Stimulated activated CD8-positive, alpha-beta memory T cell treated with anti-CD3 and anti-CD28 coated beads, Interleukin-7, amount 100 ng/mL, for 24 hours (primary cell): ENCODE measurements at places on chromosomes 16 and 17.

DNA sequence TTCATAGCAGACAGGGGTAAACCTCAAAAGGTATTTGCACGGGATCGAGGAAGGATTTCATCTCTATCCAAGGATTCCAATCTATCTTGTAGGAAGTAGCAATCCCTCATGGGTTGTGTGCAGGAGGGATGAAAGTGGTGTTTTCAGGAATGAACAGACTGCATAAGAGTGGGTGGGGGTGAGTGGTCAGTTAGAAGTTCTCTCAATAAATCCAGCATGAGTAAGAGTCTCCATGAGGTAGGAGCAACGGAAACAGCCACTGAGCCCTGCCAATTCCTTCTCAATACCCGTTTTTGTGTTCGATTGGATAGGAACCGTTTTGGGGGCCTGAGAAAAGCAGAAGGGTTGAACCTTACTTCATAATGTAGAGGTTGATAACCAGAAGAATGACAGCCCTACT is 375.6 kb downstream of the SOX9 start:
- no peak for DNase-seq

DNA sequence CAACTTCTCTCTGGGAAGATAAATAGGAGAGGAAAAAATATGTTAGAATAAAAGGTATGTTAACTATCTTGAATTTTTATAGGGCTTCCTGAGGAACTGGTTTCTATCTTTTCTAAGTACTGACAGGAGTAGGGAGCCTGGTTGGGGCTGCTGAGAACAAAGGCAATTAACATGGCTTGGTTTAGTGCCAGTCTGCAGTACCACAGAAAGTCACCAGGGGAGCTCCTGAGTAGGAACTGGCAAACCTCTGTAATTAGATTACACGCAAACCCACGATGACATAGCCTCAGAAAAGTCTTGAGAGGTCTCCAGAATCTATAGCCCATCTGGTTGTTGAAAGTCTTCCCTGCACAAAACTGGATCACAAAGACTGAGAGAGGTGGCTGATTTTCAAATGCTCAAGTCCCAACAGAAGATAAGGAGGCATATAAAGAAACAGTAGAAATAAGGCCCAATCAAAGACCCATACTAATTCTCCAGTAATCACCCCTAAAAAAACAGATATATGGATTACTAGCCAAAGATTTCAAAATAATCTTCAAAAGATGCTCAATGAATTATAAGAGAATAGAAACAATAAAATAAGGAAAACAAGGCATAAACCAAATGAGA is 11.7 kb upstream of the CNTNAP4 start:
- DNase-seq, result no peak

GRCh38 chr16:4803401-4803844 is 990 bp upstream of the ROGDI start:
- DNase-seq, result no peak

DNA sequence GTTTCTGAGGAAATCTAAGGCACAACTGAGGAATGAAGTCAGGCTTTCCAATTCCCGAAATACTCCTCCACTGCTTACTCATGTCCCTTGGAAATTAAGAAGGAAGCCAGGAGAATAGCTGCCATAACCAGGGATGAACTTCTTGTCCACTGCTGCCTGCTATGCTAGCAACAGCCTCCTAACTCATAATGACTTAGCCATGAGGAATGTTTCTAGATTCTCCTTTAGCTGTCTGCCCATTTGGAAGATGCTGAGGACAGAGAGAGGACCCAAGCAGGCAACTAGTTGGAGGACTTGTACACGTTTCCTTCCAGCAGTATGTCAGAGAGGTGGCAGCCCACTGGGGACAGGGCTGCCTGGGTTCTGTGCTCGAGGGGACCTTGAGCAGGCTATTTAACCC is 939 bp upstream of the CCL2 start:
- DNase-seq, result no peak

DNA sequence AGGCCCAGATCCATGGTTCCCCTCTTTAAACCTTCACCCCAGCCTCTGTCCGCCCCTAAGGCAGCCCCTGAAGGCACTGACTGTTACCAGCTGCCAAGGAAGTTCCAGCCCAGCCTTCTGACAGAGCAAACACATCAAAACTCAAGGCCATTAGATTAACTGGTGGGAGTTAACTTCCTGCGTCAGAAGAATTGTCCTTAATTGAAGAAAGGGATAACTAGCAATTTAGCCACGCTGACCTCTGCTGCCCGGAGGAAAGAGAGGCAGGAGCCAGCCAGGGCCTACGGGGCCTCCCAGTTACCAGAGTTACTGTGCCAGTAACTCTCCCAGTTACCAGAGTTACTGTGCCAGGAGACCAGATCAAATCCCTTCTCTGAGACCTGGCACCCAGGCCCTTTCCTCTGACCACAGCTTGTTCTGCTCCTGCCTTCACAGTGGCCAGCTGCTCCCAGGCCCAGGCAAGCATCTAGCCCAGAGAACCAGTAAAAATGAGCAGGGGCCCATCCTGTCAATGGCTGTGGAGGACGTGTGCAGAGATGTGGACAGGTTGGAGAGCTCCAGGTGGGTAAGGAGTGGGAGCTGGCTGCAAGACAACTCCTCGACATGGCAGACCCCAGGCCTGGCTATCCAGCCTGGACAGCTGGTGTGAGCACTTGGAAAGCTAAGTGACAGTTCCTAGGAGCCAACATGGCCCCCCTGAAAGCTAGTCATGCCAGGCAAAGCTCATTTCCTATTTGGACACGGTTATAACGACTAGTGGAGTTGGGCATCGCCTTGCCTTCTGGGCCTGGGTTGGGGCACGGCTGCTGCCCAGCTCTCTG is 2.8 kb upstream of the PITPNM3 start:
- no peak for DNase-seq

- peak; percentile 22 for DNase-seq
Observed at GRCh38 chr17:82400830-82401229, 17.3 kb upstream of the HEXD start.

DNA sequence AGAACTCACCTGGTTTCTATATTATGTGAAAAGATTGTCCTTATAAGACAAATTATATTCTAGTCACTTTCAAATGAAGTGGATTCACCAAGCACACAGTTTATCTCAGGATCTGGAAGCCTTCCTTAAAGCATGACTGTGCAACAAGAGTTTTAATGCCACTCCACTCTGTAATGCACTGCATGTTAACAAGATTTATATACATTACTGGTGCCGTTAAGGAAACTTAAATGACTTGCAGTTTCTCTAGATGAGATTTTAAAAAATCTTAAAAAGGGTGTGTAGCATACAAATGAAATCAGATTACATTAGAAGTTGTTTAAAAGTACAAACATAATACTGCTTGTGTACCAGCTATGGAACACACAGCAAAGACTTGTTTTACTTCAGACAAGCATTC is 150.8 kb downstream of the SNX11 start:
- no peak for DNase-seq

- DNase-seq, result no peak
Observed at GRCh38 chr17:72518159-72518732, 397.4 kb downstream of the SOX9 start.

- DNase-seq, result no peak
Observed at GRCh38 chr17:15777297-15777696, 45.2 kb downstream of the TBC1D26 start.

GRCh38 chr17:61459939-61460718 is 7.9 kb downstream of the TBX4 start:
- no peak for DNase-seq

DNA sequence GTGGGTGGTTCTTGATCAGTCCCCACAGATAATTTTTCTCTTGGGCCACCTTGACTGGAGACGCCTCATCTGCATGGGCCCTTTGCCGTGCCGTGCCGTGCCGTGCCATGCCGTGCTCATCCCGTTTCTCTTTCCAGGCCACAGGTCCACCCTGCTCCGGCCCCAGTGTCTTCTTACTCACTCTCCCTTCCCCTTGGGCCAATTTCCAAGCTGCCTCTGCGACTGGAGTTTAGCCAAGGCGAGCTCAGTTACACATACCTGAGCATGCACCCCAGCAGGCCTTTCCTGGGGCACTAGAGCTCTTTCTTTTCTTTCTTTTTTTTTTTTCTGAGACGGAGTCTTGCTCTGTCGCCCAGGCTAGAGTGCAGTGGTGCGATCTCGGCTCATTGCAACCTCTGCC is 40.5 kb upstream of the MGAT5B start:
- DNase-seq, result no peak

- no peak for DNase-seq
Observed at GRCh38 chr17:78010759-78011158, 52.3 kb downstream of the TNRC6C start.

DNA sequence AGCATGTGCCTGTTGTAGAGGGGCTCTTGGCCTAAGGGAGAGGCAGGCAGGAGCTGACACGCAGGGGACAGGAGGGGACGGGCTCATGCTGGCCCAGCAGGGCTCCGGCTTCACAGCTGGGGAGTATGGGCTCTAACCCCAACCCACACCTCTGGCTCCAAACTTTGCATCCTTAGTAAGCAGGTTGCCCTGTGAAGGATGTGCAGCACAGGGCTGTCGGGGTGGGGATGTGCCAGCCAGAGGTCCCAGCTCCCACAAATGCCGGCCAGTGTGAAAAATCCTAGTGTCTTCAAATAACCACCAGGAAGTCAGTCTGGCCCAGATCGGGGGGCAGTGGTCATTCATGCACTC is 14.0 kb upstream of the FAM83G start:
- no peak for DNase-seq

DNA sequence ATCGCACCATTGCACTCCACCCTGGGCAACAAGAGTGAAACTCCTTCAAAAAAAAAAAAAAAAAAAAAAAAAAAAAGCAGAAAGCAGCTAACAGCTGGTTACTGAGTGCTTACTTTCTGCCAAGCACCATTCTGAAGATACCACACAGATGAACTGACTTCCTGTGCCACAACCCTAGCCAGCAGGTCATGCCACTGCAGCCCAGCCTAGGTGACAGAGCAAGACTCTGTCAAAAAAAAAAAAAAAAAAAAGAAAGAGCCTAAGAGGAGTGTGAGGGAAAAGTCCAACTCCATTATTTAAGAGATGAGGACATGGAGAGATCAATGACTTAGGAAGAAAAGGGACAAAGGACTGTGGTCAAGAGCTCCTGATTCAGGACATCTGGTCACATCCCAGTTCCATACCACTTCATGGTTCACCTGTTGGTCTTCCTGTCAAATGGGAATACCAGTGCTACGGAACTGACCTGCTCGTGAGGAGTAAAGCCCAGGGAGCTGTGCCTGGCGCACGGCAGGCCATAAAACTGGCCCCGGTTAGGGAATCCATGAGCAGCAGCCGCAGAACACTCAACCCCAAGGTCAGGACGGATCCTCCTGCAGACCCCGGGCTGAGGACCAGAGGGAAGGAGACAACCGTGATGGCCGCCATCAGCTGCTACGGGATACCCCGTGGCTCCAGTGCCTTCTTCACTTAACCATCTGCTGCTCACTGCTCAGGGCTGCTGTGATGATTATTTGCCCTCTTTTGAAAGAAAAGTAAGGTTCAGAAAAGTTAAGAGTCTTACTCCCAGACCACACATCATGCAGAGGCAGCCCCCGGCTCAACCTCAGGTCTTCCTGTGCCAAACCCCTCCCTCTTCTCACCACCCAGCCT is 950 bp downstream of the KLHDC4 start:
- no peak for DNase-seq

DNA sequence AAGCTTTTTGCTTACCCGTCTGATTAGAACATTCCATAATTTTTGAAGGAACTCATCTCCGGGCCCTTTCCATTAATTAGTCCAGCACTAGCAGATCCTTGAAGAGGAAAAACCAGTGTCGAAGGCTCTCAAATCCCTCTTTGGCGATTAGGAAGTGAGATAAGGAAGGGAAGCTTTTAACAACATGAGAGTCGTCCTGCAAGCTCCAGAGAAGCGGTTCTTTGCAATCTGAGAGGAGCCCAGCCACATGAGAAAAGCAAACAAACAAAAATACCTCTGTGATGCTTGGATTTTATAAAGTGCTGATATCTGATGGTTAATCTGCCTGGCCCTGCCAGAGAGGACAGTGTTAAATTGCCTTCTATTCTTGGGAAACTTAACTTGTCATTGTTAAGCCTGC is 339.8 kb upstream of the SALL1 start:
- DNase-seq, result no peak

GRCh38 chr16:29687755-29688154 is 8.8 kb downstream of the QPRT start:
- no peak for DNase-seq

DNA sequence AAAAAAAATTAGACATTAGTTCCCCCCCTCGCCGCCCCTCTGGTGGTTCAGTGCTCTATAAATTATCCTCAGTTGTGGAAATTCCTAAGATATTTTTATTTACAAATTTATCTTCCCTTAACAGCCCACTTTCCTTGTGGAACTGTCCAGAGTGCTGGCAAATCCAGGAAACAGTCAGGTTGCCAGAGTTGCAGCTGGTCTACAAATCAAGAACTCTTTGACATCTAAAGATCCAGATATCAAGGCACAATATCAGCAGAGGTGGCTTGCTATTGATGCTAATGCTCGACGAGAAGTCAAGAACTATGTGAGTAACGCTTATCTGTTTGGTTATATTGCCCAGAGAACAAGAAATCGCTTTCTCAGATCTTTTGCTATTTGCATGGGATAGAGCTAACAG is 2.9 kb downstream of the KPNB1 start:
- no peak for DNase-seq

DNA sequence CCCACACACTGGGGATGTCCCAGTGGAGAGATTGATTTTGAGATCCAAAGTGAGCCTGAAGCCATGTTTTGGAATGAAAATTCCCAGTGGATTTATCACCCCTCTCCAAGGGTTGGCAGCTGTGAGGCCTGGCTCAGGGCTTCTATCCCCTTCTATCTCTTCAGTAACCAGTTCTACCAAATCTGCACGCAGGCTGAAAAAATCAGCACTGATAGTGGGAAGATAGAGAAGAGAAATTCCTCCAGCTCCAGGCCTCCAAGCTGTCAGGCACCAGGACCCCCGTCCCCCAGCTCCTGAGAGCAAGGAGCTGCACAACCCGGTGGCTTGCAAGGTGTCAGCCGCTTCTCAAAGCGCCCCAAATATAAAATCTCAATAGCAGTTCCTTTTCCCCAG is 1.0 kb downstream of the FLOT2 start:
- no peak for DNase-seq

DNA sequence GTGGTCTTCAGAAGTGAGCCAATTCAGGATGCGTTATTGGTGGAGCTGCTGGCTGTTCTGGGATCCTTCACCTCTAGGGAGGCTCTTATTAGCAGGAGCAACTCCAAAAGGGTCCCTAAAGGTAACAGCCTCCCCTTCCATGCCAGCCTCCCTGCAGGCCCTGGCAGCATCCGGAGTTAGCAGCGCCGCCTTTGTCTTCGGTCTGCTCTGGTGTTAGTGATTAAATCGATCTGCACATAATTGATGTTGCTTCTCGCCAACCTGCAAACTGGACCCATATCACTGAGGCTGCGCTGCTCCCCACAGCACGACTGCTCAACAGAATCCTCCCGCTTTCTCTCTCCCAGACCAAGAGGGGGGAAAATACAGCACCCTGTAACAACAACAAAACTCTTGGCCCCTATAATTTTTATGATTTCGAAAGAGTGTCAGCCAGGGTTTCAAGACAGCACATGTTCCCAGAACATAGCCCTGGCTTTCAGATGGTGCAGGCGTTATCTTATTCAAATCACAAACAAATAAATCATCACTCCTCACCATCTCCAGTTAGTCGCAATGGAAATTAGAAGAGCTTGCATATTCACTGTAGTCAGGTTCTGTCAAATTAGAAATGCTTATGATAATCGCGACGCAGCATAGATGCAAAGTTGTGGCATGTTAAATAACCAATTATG is 76.0 kb downstream of the IRX3 start:
- DNase-seq, result no peak

- no peak for DNase-seq
Observed at GRCh38 chr16:89013111-89013510, 36.1 kb upstream of the CBFA2T3 start.
